Renal cortical epithelial cell (primary cell): ENCODE measurements at places on chromosomes 11 and 22. TPM values are rescaled to one million over a fixed set of nuclear protein-coding genes. Genes with fewer than 3 reads are reported as not detected.
A peak's percentile ranks its signal among the peaks of the same experiment; 100 is the strongest.

DNA sequence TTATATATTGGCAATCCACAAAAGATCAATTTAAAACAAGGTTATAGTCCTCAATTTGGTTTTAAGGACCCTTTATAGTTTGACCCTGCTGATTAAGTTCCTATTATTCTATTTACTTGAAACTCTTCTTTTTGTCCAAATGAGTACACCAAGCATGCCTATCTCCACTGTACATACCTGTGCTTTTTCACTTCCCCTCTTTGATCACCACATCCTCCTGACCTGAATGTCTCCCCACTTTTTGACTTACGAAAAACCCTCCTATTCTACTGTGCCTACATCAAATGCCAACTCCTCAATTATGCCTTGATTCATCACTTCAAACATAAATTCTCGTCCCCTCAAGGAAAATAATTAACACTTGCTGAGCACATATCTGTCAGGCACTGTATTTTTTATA, 113.5 kb downstream of the SOX6 start:
- no peak for DNase-seq

DNA sequence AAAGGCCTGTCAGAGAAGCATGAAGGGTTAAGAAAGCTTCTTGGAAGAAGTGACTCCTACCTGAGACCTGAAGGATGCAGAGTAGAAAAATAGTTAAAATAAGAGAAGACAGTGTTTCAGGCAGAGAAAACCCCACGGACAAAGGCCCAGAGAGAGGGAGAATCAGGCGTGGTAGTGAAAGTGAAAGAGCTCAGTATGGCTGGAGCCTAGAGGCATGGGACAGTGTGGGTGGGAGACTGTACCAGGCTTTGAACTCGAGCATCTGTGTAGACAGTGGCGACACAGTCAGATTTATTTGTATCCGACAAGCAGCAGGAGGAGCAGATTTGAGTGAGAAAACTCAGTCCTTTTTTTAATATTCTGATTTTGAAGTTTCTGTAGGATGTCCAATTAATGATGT, 360.0 kb downstream of the OPCML start:
- DNase-seq: no peak

DNA sequence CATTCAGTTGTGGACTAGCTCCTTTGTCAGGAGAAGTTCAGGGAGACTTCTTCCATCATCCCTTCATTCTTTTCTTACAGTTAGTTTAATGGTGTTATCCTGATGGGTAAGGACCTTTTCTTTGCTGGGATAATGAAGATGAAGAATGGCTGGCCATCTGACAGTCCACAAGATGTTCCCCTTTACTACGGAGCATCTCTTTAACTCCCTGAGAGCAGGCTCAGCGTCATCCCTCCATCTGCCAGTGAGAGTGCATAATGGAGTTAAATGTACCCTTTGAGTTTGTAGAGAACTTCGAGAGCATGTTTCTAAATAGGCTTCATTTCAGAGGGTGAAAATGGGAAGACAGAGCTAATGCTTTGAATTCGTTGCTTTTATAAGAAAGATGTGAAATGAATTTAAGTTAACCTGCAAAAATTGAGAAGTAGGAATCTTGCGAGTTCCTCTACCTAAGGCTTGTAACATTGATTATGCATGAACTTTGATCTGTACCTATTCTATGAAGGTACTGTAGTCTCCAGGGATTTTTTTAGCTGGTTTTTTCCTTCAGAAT, 1.7 kb downstream of the EP300 start:
- DNase-seq: no peak

- no peak for DNase-seq
Observed at GRCh38 chr11:55811067-55811466, at the start of gene OR5L1. OR5L1 (plus strand) TSS chr11:55811367; CDS start chr11:55811467, 100 bp downstream.

DNA sequence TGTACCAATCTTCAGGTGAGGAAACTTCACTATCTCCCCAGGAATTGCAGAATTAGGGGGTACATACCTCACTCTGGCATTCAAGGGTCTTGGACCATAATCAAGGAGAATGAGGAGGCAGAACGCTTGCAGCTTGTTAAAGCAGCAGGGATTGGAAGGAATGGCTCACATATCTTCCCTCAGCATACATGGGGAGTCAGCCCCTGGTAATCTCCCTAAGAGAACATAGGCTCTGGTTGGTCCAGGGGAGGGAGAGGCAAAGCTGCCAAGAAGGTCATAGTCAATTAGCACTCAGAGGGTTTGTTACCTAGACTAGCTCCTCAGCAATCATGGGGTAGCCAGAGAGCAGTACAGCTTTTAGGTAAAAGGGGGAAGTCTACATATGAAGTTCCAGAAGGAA, 256.8 kb downstream of the INSC start:
- no peak for DNase-seq

DNA sequence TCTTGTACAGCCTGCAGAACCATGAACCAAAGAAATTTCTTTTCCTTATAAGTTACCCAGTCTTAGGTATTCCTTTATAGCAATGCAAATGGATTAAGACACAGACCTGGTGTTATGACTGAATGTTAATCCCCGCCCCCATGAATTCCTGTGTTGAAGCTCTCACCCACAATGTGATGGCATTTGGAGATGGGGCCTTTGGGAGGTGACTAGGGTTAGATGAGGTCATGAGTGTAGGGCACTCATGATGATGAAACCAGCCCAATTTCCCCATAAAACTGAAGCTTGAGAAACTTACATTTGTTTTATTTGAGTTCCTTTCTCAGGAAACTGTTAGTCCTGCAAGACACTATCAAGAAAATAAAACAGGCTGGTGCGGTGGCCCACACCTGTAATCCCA, 115.8 kb upstream of the THY1 start:
- peak; percentile 33 for DNase-seq

DNA sequence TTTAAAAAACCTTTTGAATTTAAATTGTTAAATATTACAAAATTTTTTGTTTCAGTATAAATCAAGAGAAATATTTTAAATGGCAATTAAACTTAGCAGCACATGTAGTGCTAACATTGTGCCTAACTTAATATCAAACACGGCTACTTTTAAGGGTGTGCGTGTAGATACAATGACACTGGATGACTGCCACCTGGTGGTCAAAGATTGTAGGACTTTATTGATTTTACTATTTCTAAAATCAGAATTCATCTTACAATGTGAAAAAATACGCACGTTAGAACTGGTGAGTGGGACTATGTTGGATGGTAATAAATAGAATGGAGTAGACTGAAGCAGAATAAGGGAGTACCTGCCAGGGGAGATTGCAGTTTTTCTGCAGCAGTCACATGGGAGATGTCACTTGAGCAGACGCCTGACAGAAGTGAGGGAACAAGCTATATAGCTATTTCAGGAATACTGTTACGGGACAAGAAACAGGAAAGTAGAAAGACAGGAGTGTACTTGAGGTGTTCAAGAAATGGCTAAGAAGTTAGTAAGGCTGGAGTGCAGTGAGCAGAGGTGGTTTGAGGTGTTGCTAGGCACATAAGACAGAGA, 52.9 kb downstream of the UVRAG start:
- DNase-seq: peak; percentile 46

GRCh38 chr11:86458294-86459001, 83.8 kb downstream of the CCDC81 start:
- DNase-seq: no peak

GRCh38 chr11:89521294-89521693, 30.1 kb upstream of the NOX4 start:
- DNase-seq: no peak

- no peak for DNase-seq
Observed at GRCh38 chr11:75084883-75085282, 11.8 kb downstream of the OR2AT4 start.

- DNase-seq: no peak
Observed at GRCh38 chr22:27401321-27401720, 400.2 kb downstream of the MN1 start.

DNA sequence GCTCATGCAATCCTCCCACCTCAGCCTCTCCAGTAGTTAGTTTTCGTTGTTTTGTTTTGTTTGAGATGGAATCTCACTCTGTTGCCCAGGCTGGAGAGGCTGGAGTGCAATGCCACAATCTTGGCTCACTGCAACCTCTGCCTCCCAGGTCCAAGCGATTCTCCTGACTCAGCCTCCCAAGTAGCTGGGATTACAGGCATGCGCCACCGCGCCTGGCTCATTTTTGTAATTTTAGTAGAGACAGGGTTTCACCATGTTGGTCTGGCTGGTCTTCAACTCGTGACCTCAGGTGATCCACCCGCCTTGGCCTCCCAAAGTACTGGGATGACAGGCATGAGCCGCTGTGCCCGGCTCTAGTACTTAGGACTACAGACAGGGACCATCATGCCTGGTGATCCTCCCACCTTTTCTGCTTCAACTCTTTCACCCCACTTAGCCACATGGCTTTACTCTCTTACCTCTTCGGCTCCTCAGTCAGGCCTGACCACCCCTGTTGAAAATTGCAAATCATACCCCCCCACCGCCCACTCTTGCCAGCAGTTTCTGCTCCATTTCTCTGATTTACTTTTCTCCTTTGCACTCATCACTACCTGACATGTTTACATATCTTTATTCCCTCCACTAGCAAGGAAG, 157.1 kb upstream of the GRK3 start:
- DNase-seq: no peak

DNA sequence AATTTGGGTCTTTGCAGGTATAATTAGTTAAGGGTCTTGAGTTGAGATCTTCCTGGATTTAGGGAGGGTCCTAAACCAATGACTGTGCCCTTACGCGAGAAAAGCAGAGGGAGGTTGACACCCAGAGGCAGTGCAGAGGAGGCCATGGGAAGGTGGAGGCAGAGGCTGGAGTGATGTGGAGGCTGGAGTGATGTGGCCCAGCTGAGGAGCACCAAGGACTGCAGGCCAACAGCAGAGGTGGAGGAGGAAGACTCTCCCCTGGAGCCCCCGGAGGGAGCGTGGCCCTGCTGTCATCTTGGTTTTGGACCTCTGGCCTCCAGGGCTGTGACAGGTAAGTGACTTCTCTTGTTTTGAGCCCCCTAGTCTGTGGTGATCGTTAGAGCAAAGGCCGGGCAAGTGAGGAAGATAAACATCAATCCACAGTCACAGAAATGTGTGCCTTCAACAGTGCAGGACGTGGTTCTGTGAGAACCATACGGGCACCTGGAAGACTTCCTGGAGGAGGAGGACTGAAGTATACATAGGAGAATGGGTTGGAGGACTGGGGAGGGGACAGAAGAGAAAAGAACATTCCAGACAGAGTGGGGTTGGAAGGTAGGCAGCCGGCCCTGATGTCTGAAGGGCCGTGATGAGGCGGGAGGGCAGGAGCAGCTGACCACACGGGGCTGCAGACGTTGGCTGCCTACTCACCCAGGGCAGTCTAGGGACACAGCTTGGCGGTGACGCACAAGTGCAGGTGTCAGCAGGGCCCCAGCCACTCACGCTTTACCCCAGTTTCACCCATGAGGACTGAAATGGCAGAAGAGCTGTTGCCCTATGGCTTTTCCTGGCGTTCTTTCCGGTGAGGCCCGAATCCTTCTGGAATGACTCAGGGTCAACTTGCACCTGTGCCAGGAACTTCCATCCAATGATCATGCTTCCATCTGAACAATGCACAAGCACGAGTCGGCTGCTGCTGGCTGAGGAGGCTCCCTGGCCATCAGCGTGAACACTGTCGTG, 270.2 kb downstream of the CTTN start:
- peak; percentile 8 for DNase-seq

GRCh38 chr11:122317305-122317704, 201.3 kb upstream of the BLID start:
- no peak for DNase-seq

Gene OR8D1
- total RNA-seq: not detected in 2 replicates

Gene ABTB2
- 36.5 and 44.1 TPM in 2 replicates for total RNA-seq

Gene NAALADL1
- total RNA-seq: 7.8 and 10.9 TPM in 2 replicates

Gene SYT8
- total RNA-seq: 0.05 TPM in 1 of 2 replicates, not detected in the other
